ENCODE measurements at places on chromosomes 6 and 20.

DNA sequence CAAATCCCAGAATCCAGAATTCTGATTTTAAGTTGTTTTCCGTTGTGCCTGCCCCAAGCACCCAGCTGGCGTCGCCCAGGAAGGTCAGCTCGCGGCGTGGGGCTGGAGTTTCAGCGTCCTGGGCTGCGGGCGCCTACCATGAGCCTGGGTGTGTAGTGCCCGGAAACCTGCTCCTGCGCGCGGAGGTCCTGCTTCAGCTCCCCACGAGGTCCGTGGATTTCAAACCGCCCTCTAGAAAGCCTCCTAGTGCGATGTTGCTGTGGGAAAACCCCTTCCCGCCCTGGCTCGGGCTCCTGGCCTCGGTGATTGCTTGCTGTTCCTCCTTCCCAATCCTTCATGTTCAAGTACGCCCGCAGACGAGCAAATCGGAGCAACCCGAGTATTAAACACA, 51.3 kb upstream of the NRN1 start:
- DNase-seq: no peak

- DNase-seq: no peak
Observed at GRCh38 chr6:165704045-165704748, 41.2 kb upstream of the PDE10A start.

- peak; percentile 32 for DNase-seq
Observed at GRCh38 chr6:139030228-139030963, 1.9 kb downstream of the ABRACL start.

GRCh38 chr6:149065658-149066556, 251.6 kb upstream of the TAB2 start:
- no peak for DNase-seq

- no peak for DNase-seq
Observed at GRCh38 chr6:170243386-170243785, 47.5 kb downstream of the DLL1 start.

- no peak for DNase-seq
Observed at GRCh38 chr6:119160911-119161310, 82.4 kb upstream of the FAM184A start.
